CD4-positive, alpha-beta T cell treated with Interleukin-10 for 1 hour (primary cell): ENCODE measurements at places on chromosomes 3 and 15.

DNA sequence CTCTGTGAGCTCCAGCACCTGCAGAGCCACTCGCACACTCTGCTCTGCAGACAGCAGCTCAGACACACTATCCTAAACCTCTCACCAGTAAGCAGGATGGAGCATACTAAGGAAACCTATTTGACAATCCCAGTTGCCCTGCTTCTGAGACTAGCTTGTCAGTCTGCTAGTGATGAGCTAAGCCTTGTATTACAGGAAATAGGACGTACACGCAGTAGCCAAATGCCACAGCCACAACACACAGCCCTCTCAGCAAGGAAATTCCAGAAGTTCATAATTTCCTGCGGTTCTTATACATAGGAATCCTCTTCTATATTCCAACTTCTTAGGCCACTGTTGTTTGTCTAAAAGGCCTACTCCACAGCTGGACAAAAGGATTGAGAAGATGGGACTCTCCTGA, 74.5 kb downstream of the MYLK start:
- no peak for DNase-seq

DNA sequence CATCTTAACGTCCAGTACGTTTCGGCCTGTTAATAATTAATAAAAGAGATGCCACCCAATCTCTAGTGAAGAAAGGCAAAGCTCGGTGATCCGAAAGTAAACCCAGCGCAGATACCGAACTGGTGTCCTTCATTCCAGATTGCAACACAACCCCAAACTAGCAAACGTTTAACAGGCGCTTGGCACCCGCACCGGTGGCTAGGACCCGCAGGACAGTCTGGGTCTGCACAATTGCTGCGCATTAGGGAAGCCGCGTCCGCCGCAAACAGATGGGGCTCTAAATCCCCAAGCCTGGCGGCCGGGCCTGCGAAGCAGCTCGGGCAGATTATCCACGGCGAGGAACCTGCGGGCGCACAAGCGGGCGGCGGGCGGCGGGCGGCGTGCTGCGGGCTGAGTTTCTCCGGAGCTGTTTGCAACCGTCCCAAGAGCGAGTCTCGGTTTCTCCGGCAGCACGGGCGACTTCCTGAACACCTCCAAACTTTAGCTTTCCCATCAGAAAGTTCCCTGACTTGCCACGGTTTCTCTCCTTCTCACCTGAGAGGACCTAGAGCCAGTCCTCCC, 112.1 kb upstream of the ICE2 start:
- peak; percentile 51 for DNase-seq

GRCh38 chr15:61762676-61763075, 297.6 kb downstream of the VPS13C start:
- no peak for DNase-seq

GRCh38 chr15:52050416-52050815, 31.4 kb downstream of the MAPK6 start:
- DNase-seq, result no peak

GRCh38 chr15:21260966-21261395, 179.3 kb downstream of the POTEB3 start:
- no peak for DNase-seq

DNA sequence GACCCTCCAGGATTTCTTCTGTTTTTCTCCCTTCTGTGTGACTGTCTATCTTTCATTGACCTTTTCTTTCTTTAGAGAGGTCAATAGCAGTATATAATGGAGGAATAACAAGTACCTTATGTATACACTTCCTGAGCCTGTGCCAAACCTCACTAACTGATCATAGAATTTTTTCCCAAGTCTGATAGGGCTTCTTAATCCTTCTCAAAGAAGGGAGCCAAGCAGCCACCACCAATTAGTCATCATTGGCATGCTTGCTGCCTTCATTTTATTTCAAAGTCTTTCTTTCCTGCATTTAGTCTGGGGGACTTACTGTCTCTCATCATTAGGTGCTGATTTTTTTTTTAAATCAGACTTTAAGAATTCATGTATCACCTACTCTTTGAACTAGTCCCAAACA, 327.0 kb downstream of the FEZF2 start:
- no peak for DNase-seq

DNA sequence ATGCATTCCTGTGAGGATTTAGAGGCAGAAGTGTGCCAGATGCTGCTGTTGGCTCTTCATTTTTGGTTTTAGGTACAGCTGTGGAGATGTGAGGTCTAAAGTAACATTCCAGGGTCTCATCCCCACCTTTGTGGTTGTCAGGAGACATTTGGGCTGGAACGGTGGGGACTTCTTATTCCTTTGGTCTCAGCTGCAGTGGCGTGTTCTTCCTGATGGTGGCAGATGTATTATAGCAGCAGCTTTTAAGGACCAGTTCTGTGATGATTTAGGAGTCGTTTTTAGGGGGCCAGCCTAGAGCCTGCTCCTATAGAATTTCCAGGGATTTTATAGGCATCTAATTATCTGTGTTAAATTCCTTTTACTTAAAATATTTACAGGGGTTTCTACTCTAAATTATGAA, 221.0 kb upstream of the EOMES start:
- DNase-seq, result no peak

DNA sequence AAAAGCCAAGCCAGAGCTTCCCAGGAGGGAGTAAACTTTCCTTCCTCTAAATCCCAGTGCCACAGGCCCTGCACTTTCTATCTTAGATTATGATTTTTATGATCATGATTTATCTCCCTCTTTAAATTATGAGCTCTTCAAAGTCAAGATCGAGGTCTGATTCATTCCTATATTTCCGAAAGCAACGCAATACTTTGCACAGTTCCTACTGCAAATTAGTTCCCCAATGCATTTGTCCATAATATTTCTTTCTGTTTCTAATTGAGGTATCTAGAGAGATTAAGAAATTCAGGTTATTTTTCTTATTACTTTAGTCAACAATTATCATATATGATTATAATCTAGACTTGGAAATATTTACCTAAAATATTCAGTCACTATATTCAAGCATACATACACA, 173.1 kb upstream of the LPP start:
- DNase-seq, result no peak

GRCh38 chr3:77412584-77412983, 372.7 kb downstream of the ROBO2 start:
- no peak for DNase-seq

DNA sequence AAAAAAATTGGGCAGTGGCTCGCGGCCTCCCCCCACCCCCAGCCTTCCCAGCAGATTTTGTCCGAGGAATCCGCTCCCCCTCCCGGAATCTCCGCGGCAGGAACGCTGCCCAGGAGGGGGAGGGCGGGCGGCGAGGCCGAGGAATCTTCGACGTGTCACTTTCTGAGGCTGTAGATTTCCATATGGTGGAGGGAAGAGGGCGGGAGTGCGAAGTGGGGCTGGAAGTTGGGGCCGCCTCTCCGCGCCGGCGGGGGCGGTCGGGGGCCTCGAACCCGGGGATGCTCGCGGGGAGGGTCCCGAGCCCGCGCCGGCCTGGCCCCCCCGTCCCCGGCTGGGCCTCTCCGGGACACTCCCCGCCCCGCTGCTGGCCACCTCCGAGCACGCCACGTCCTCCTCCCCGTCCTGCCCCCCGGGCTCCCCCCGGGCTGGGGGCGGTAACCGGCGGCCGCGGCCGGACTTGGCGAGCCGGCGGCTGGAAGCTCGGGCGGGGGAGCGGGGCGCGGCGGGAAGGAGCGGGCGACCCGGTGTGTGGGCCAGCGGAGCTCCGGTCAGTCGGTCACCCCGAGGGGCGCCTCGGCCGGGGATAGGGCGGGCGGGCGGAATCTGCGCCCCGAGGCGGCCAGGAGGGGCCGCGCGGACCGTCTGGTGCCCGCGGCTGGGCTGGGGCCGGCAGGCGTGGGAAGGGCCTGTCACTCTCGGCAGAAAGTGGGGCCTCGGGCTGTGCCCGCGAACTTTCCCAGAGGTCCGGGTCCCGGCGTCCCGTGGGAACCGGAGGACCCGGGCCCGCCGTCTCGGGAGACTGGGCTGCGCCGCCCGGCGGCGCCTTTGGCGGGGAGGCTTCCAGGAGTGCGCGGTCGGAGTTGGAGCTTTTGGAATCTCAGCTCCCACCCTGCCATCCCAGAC, 951 bp downstream of the FNDC3B start:
- DNase-seq, result peak; percentile 46

DNA sequence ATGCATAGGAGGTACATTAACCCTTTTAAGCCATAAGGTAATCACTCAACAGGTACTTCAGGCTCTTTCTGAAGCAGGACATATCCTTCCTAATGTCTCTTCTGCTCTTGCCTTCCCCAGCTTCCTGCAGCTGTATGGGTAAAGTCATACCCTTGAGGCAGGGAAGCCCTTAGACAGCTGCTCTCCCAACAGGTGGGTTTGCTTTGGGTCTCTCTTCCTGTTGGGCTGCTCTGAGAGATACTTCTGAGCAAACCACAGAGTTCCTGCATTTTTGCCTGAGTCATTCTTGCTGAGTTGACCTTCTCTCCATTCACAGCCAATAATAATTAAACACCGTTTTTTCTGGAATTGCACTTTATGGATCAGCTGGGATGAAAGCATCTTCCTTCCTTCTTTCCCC, 2.0 kb upstream of the TRAT1 start:
- peak; percentile 32 for DNase-seq

GRCh38 chr3:187702507-187703033, at the start of gene RTP2:
TSS of gene RTP2 (minus strand) at chr3:187702557. CDS start at chr3:187702128, 429 bp downstream.
- no peak for DNase-seq

- no peak for DNase-seq
Observed at GRCh38 chr15:70761046-70761445, 2.3 kb downstream of the UACA start.

GRCh38 chr3:184352149-184352785, 9.1 kb downstream of the CLCN2 start:
- DNase-seq, result no peak

GRCh38 chr3:130905551-130905950, 11.7 kb downstream of the ATP2C1 start:
- DNase-seq, result no peak

DNA sequence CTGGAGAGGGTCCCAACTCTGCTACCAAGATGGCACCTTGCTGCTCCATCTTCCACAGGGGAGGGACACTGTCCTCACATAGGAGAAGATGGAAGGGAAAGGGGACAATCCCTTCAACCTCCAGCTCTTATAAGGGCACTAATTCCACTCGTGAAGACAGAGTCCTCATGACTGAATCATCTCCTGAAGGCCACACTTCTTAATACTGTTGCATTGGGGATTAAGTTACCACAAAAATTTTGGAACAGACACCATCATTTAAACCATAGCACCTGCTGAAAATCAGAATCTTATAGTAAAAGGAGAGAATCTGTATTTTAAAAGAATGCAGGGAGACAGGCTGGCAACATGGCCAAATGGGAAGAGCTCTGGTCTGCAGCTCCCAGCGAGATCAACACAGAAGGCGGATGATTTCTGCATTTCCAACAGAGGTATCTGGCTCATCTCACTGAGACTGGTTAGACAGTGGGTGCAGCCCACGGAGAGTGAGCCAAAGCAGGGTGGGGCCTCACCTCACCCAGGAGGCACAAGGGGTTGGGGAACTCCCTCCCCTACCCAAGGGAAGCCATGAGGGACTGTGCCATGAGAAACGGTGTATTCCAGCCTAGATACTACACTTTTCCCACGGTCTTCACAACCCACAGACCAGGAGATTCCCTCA, 69.4 kb upstream of the LIPC start:
- no peak for DNase-seq

DNA sequence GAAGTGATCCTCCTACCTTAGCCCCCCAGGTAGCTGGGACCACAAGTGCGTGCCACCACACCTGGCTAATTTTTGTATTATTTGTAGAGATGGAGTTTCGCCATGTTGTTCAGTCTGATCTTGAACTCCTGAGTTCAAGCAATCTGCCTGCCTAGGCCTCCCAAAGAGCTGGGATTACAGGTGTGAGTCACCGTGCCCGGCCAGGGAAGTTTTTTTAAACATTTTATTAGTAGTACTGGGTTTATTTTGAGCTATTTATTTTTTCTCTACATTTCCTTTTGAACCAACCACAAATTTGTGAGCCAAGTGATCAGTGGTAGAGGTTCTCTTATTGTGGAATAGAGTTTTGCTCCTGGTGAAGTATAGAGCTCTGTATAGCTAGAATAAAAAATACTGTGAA, 33.7 kb downstream of the ARMC8 start:
- no peak for DNase-seq

- DNase-seq, result no peak
Observed at GRCh38 chr15:81381720-81382119, 7.7 kb upstream of the TMC3 start.

GRCh38 chr3:193938613-193939012, 197.3 kb upstream of the HES1 start:
- no peak for DNase-seq

DNA sequence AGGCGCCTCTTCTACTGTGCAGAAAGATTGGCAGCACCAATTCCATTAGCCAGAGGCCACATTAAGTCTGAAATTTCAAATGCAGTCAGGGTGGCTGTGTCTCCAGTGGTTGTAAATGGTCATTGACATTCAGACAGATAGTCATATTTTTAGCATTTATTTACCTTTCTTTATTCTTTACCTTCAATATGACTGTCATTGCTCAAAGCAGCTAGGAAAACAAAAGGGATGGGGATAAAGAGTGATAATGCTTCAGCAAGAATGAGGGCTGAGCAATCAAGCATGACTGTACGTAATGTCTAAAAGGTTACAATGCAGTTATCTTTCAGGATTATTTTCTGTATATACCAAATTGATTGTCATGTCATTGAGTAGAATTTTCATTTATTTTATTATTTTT, 360.4 kb downstream of the EFHB start:
- DNase-seq, result no peak

DNA sequence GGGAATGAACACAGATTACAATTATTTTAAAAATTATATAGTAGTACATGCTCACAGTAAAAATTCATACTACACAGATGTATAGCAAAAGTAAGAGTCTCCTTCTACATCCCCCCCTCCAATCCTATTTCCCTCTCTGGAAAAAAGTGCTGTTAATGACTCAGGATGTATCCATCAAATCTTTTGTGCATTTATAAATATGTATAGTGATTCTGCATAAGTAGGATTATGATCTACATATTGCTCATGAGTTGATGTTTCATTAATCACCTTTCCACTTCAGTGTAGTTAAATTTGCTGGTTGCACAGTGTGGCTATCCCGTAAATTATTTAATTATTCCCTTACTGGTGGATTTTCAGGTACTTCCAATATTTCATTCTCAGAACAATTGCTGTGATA, 25.3 kb downstream of the ARL14 start:
- DNase-seq, result no peak

DNA sequence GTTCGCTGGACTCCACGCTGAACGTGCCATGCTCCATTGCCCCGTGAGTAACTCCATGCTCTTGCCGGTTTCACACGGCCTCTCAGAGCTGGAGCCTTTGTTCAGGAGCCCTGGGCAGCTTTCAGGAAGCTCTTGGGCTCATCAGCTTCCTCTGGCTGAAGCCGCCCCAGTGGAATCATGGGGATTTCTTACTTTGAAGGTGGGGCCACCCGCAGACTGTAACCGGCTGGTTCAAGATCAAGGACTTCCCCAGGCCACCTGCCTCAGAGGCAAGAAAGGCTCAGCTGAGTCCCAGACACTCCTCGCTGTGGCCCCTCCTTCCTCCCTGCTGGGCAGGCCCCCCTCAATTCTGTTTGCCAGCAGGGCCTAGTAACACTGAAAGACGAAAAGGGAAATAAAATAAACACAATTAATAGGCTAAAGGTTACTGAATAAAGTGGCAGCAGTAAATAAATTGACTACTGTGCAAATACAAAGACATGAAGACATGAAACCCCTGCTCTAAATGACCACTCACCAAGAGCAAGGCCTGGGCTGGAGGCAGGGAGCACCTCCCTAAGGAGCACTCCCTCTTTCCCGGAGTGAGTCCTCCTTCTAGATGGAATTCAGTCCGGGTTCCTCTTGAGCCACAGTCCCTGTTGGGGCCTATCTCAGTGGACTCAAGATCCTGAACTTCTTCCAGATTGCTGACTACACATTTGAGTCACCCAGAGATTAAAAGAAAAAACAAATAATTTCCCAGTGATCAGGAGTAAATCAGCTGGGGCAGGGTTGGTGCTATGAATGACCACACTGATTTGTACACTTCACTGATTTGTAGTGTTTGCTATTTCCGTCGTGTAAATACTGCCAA, 51.0 kb downstream of the ZDHHC19 start:
- DNase-seq, result peak; percentile 41
